NCI-H446 (cell line): ENCODE measurements at places on chromosomes 16 and 17.

DNA sequence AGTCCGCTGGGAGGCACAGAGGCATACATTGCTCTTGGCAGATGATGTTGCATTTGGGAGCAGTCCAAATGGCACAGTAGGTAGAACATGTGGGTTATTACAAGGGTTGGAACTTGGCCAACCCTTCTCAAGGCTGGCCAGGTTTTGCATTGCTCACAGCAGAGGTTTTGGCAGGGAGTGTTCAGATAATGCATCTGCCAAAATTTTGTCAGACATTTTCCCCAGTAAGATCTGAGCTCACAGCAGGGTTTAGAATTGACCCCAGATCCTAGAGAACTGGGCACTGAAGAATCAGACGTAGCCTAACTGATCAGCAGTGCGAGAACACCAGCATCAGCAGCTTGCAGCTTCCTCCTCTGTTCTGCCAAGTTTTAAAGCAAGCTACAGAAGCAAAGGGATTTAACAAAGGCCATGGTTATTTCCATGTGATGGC, 468.8 kb upstream of the KIF2B start:
- peak; percentile 93 for DNase-seq

DNA sequence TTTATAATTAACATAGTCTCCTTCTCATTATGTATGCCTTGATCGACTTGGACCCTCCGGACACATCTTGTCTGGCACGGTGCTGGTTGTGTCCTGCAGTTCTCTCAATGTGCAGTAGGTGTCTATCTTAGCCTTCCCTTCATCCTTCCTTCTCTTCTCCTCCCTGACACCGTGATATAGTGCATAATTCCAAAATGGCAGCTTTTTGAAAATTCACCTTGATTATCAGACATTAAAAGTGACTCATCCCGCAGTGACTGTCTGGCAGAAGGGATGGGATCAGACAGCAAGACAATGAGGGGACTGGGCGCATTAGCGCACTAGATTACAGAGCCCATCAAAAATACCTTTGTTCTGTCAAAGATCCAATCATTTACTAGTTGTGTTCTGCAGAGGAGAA, 70.0 kb upstream of the PMFBP1 start:
- DNase-seq, result peak; percentile 35

DNA sequence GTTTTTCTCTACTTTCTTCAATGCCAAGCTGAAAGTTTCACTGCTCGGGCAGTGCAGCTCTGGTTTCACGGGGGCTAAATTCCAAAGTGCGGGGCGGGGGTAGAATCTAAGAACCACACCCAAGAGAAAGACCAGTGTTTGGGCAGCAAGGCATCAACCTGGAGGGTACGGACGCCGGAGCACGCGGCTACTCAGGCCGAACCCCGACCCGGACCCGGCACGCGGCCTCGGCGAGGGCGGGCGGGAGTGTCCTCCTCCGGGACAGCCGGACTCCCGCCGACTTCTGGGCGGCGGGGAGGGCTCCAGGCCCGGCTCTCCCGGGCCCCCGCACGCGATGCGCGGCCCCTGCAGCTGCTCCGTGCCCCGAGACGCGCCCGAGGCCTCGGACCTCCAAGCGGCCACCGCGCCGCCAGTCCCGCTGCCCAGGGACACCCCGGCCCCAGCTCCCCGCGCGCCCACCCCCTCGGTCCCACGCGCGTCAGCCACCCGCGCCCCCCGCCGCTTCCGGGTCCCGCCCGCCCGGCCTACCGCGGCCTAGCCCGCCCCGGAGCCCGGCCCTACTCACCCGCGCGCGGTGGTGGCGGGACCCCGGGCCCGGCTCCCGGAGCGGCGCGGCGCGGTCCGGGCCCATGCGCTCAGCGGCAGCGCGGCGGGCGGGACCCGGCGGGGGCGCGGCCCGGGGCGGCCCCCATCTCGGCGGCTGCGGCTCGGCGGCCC, 561 bp downstream of the AXIN1 start:
- DNase-seq, result no peak

DNA sequence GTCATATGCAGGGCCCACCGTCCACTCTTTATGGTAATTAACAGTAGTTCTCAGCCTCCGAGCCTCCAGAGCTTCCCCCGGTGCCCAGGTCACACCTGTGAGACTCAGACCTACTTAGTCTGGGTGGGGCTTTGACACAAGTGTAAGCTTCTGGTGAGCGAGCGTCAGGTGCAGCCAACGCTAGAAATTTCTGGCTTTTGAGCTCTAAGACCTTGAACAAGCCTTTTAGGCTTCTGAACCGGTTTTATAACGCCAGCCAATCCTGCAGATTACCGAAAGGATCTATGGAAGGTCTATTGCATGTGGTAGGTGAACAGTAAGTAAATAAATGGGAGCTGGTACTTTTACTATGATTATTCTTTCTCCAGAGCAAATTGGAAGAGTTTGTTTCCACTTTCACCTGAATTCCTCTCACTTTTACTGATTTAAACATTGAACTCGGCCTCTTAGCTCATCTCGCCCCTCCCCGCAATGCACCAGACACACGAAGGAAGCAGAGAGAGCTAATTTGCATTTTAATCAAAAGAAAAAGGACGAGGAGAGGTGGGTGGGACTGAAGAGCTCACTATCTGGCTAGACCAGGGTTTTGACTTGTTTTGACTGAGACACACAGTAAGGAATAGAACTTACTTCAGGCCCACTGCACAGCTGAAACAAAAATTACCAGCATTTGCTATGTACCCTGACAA, 47.1 kb downstream of the ABAT start:
- DNase-seq, result no peak

DNA sequence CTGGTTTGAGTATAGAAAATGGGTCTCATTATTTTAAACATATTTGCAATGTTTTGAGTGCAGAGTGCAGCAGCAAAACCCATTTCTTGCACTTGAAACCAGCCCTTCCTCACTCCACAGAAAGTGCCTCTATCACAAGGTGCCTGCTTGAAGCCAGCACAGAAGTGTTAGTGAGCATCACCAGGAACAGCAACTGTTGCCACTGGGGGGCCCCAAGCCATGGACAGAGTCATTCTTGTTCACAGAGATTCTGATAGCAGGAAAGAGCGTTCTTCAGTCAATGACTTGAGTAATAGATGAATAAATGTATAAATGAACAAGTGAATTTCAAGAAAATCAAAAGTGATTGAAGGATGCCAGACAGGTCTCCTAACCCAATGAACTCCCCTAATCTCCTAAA, 45.6 kb downstream of the CHD9NB start:
- no peak for DNase-seq

- DNase-seq, result no peak
Measured at GRCh38 chr16:77761204-77761603, 27.2 kb upstream of the VAT1L start.

GRCh38 chr16:22670551-22671041, 143.4 kb upstream of the HS3ST2 start:
- DNase-seq, result peak; percentile 50

- no peak for DNase-seq
Measured at GRCh38 chr16:22721511-22722100, 92.4 kb upstream of the HS3ST2 start.

- no peak for DNase-seq
Measured at GRCh38 chr16:35734728-35735402, 2275.5 kb downstream of the TP53TG3F start.

DNA sequence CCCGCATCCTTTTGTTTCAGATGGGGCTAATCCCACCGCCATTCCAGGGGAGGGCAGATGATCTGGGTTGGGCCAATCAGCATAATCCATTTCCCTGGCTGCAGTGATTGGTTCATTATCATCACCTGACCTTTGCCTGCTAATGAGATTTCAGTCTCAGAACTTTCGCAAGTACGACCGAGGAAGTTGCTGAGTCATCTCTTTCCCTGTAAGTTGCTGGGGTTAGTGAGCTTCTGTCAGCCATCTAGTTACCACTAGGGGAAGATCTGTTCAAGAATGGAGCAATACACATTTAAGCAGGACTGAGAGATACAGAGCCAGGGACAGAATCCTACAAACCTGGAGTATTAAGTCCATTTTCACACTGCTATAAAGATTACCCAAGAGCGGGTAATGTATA, 65.3 kb upstream of the NUDT7 start:
- no peak for DNase-seq

GRCh38 chr17:28744972-28745785, 1.4 kb downstream of the TRAF4 start:
- DNase-seq, result peak; percentile 39

- no peak for DNase-seq
Measured at GRCh38 chr17:2903193-2903974, 107.1 kb downstream of the RAP1GAP2 start.

DNA sequence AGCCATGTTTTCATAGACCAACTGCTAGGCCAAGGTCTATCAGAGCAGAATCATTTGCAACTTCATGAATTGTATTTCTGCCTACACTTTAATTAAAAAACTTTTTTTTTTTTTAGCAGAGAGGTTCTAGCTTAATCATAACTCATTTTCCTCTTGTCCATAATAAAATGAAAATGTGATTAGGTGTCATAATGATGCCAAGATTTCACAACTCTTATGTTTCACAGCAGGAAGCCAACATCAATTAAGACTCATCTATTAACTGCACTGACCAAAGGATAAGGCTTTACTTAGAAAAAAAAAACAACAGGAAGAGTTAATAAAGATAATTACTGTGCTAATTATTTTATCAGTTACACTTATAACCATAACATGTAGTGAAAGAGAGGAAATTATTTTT, 18.9 kb upstream of the RNF43 start:
- no peak for DNase-seq

DNA sequence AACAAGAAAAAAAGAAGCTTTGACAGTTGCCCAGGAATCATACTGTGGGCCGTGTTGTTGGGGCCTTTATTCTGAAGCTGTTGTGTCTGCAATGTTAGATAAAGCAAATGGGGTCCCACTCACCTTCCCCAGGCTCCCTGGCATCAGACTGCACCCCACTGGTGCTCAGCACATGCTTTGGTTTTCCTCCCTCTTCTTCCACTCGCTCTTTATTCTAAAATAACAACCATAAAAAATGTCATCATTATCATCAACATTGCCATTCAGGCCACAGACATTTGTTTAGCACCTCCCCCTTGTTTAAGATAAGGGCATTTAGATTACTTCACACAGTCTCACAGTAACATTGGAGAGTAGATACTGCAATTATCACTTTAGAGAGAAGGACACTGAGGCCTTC, 8.2 kb downstream of the MYLK3 start:
- no peak for DNase-seq

GRCh38 chr16:10367616-10368188, 18.2 kb upstream of the ATF7IP2 start:
- DNase-seq, result no peak

DNA sequence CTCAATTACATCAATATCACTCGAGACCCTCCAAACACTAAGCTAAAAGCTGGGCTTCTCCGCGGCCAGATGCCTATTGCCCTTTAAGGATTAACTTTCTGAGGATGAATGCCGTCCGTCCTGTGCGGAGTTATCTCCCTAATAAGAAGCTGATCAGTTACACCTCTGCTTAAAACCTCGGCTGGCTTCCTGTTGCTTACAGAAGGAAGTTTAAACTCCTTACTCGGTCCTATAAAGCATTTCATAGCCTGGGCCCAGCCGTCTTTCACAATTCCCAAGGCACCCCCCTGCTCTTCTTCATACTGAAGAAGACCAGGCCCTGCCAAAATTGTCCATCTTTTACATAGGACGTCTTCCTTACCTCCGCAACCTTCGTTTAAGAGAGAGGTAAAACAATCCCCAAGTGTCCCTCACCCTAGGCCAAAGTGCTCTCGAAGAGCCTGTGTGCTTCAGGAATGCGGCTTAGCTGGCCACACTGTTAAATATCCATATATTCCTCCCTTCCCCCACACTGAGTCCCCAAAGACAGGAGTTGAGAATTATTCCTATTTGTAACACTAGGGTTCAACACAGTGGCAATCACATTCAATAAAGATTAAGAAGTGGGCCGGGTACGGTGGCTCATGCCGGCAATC, 112.6 kb upstream of the IRX5 start:
- no peak for DNase-seq

GRCh38 chr17:39929646-39930407, 2.3 kb downstream of the LRRC3C start:
- DNase-seq, result no peak

GRCh38 chr16:10870137-10870776, 6.7 kb upstream of the CIITA start:
- no peak for DNase-seq

- no peak for DNase-seq
Measured at GRCh38 chr17:64163468-64163867, 33.5 kb upstream of the ERN1 start.

GRCh38 chr17:74147966-74148365, 55.5 kb upstream of the RPL38 start:
- no peak for DNase-seq

DNA sequence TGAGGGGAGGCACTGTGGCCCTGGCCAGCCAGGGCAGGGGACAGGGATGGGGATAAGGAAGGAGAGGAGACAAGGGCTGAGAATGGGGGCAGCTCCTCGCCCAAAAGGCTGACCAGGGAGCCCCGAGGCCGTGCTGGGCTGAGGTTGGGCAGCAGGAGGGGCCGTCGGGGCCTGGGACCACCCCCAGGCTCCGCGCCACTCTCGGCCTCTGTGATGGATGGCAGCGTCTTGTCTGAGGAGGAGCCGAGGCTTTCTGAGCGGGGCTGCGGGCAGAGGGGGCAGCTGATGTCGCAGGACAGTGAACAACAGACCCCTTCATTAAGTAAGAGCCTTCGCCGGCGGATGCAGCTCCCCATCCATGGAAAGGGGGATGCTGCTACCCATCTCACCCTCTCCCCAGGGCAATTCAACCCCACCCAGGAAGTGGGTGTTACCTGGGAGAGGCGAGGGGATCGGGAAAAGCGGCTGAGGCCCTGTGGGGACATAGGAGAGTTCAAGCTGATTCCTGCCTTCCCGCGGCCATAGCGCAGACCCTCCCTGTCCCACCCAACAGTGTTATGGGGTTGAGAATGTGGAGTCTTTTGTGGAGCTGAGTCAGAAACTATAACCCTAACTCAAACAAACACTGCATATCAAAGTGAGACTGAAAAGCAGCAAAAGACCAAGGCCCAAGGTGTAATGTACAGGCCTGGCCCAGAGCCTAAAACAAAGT, 9.1 kb upstream of the RAB5C start:
- no peak for DNase-seq

DNA sequence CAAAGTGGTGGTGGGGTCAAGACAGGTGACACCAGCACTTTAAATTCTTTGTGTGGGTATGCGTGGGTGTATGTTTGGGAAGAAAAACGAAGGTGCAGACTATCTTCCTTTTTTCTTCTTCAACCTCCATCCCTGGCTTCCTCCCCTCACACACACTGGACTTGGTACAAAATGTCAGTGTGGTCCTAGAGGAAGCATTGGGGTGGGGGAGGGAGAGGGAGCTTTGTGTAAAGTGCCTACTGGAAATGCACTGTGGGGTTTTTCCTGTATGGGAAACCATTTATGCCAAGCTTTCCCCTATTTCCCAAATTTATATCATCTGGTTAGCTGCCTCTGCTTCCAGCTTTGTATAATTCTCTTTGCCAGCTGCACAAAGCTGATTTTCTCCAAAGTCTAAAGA, 44.4 kb downstream of the SLFN12L start:
- DNase-seq, result no peak

- DNase-seq, result no peak
Measured at GRCh38 chr16:30760577-30761426, 1.1 kb downstream of the CFAP119 start.
